ENCODE measurements at places on chromosomes 2 and 18. TPM values are rescaled to one million over a fixed set of nuclear protein-coding genes. Genes with fewer than 3 reads are reported as not detected.

AQP12A gene
- total RNA-seq = not detected

INHBB gene
- 10.8 TPM for total RNA-seq

- DNase-seq = no peak
These were observed 57.9 kb downstream of the TLK1 start for GRCh38 chr2:171102802-171103201.

GRCh38 chr2:166025313-166025712 is 71.7 kb upstream of the TTC21B start:
- DNase-seq = no peak

DNA sequence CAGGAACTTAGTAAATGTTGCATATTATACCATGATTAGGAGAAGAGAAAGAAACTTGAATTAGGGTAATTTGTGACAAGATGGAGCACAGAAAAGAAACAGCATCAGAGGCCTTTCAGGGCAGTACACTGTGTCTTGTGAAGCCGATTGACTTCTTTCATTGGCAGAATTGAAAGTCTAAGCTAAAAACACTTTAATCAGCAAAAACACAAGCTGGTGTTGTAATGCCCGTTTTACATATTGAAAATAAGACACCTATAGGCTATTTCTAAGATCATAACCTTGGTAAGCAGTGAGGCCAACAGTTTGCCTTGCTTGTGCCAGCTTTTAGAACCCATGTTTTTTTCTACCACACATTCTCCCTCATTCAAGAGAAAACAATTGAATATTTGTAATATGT is 1378.1 kb upstream of the NXPH2 start:
- DNase-seq = no peak

GRCh38 chr18:11146238-11146946 is 3.0 kb downstream of the PIEZO2 start:
- DNase-seq = no peak

GRCh38 chr2:240672701-240673190 is 9.9 kb downstream of the AQP12B start:
- DNase-seq = no peak

GRCh38 chr18:43627848-43628530 is 350.7 kb upstream of the SYT4 start:
- no peak for DNase-seq

- no peak for DNase-seq
These were observed 79.2 kb upstream of the PXDN start for GRCh38 chr2:1823187-1824169.

DNA sequence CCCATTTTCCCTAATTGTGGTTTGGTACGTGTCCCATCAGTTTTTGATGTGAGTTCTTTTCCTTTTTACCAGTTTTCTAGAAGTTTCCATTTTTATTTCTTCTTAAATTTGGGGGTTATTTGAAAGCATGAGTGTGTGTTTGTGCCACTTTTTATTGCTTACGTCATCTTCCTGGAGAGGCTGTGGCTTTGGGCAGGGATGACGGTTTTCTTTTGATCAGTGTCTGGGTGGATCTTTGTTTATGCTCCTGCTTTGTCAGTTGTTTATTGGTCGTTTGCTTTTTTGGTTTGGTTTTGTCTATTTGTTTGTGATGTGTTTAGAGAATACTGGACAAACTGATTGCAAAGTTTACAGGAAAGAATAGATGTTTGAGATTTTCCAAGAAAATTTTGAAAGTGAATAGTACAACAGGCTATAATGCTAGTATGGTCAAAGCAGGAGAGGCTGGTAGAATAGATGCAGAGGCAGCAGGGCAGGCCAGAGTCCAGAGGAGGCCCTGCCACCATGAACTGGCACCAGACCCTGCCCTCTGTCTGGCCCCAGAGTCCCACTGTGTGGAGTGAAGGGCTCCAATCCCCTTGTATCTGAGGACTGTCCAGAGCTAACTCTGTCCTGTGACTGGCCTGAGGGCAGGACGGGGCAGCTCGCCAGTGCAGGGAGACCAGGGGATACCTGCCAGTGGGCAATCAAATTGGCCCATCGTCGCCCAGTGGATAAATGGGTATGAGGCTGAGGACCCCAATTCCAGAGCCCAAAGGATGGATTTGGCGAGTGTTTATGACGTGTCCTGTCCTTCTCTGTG is 23.4 kb upstream of the SNED1 start:
- DNase-seq = no peak
